ENCODE measurements at places on chromosomes 6 and 20.

DNA sequence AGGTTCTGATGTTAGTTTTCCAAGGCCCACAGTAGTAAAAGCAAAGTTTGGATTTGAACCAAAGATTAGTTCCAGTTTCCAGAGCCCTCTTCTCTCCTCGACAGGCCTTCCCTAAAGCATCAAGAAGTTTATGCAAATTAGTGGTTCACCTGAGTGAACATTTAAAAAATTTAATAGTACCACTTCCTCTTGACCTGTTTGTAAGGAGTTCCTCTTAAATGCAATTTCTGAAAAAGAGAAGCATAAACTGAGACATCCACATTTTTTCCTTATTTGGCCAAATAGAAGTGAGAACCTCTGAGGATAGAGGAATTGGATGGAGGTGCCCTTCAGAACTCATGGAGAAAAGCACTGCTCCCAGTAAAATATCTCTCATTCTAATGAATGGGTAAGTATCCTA is 1.2 kb upstream of the DSE start:
- no peak for DNase-seq

DNA sequence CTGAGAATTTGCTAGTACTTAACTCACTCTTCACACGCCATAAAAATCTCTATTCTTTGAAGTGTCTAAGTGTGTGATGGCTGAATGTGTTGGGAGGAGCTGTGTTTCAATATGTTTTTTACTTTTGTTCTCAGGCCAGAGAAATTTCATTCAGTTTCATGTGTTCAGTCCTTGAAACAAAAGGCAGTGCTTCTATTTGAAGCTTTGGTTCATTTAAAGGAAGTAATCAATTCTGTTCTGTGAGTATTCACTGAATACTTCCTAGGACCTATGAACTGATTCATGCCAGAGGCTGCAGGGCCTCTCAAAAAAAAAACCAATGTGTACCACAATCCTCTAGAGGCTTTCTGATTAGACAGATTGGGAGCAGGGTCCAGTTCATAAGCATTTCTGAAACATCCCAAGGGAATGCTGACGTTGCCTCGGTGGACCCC is 12.4 kb upstream of the F13A1 start:
- DNase-seq, result no peak

- DNase-seq, result no peak
Measured at GRCh38 chr6:27188885-27189418, 58.5 kb upstream of the PRSS16 start.

- no peak for DNase-seq
Measured at GRCh38 chr6:130070792-130071191, 52.4 kb downstream of the L3MBTL3 start.

DNA sequence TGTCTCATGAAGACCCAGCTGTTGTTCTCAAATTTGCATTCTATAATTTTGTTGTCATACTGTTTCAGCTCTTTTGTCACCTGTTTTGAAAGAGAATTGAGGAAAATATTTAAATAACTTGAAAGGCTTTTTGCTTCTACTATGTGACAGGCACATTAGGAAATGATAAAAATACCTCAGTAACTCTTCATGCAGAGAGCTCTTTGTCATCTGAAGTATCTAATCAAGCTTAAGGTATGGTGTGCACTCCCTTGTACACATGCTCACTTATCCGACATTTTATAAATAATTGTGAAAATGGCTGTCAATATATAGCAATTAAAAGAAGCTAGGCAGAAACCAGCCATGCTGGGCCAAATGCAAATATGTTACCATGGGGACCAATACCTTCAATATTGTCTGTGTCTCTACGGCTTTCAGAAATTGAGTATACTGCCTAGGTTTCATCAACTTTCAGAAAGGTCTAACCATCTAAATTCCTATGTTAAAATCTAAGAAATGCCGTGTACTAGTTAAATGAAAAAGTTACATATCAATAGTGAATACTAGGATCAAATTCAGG is 349.0 kb downstream of the RNGTT start:
- DNase-seq, result no peak
